COLO829 (cell line): ENCODE measurements at places on chromosomes 2 and 18.

- no peak for DNase-seq
Measured at GRCh38 chr2:144490017-144490416, 29.9 kb downstream of the ZEB2 start.

DNA sequence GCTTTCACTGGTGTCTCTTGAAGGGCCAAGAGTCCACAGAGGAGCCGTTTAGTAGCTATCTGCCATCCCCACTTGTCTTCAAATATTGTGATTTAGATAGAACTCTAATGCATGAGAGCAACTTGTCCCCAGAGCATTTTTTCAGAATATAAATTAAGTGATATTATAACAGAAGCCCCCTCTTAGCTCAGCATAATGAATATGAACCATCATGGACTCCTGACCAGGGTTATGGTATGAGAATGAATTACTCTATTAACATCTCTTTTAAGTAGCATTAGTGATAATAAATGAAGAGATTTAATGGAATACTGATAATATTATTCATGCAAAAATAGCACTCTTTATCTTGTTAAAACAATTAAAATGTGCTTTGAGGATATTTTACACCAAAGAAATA, 709.6 kb downstream of the GALR1 start:
- DNase-seq, result no peak

GRCh38 chr2:47697000-47697601, 85.8 kb upstream of the MSH6 start:
- no peak for DNase-seq

- DNase-seq, result no peak
Measured at GRCh38 chr2:14577843-14578242, 54.7 kb upstream of the LRATD1 start.

DNA sequence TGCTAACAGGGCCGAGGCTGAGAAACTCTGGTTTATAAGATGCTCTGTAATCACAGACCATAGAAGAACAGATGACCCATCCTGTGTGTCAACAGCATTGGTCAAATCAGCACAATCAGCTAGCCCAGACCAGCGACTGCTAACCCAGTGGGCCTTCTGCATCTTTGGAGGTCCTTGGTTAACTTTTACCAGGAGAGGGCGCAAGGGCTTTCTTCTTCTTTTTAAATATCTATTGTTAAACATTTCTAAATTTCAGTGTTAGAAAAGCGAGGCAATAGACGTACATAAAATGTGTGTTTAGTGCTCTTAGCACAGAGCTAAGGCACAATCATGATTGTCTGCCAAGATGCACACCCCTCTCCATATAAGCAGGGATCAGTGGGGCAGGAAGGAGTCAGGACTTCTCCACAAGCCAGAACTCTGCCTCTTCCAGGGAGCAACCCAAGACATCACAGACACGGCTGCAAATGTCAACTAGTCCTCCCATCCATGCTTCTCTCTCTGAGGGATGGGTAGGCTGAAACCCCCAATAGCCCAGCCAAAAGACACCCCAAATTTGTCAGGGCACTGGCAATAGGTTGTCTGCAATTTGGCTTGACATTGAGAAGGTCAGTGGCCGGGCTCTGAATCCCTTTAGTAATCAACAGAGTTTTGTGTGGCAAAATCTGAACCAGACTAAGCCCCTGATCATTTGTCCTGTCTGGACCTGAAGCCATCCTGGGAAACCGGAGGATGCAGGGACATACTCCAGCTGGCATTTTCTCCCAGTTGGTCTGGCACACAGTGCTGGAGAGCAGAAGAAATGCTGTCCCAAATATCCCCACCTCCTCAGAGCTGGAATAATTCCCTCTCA, 188.2 kb downstream of the BCL2 start:
- DNase-seq, result peak; percentile 58

DNA sequence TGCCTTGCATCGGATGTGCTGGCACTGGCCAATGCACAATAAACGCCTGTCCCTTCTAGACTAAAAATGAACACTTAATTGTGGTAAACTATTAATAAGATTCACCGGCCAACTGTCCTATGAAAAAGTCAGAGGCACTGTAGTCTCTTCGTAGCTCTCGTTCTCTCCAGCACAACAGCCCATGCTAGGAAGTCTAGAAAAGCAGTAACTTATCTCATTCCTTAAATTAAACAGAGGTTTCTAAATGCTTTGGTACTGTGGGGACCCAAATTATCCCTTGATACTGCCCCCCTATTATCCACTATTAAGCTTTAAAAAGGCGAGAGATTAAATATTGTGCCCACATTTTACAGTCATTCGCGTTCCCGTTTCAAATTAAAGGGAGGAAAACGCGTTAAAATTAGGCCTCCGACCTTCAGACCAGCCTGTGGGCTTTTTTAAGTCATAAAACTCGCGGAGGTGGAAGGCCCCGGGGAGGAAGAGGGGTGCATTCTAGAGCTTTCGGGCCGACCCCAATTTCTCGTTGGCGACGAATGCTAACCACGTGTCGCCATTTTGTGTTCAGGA, 1.5 kb upstream of the PCBP1 start:
- DNase-seq, result no peak

- DNase-seq, result no peak
Measured at GRCh38 chr2:162509288-162509968, 165.5 kb downstream of the GCA start.

DNA sequence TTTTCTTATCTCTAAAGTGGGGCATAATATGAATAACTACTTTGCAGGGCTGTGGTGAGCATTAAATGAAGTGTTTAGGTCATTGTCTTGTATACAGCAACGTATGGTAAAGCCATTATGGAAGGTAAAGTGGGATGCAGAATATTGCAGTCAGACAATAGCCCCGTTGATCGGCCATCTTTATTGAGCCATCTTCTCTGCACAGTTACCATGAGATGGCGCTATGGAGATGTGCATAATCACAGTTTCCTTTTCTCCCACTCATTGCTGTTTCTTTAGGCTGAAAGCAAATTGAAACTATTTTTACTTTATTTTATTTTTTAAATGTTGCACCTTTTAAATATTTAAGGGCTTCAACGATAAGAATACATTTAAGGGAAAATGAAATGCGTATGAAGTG, 108.9 kb downstream of the THSD7B start:
- peak; percentile 8 for DNase-seq
